ENCODE measurements at places on chromosomes 5 and 9. TPM values are rescaled to one million over a fixed set of nuclear protein-coding genes. Genes with fewer than 3 reads are reported as not detected.

Gene PHF24
- total RNA-seq, result not detected

- DNase-seq, result no peak
Observed at GRCh38 chr5:73160239-73160671, 12.7 kb upstream of the TMEM174 start.

Gene ZNG1E
- 26.4 TPM for total RNA-seq

DNA sequence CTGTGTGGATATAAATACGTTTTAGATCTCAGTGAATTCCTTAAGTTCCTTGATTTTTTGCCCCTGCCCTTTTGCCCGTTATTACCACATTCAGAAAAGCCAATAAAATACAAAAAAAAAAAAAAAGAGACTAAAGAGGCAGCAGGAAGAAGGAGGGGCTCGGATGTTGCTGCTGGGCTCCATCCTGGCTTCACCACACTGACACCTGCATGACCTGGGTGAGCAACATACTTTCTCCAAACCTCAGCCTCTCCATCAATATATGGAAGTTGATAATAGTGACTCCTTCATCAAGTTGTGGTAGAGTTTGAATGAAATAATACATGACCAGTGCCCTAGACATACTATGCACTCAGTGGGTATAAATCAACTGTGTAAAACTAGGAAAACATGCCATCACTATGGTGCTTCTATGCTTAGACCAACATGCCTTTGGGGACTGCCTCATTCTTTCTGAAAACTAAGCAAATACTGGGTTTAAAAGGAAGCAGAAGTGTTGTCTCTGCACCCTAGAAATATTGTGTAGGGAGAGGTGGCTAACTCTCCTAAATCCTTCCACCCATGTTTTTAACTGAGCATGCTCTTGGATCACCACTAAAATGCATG, 243.0 kb downstream of the PIK3R1 start:
- no peak for DNase-seq

GRCh38 chr5:166365164-166365563, 1926.3 kb upstream of the WWC1 start:
- no peak for DNase-seq

Gene LPAR1
- 65.9 TPM for total RNA-seq

DNA sequence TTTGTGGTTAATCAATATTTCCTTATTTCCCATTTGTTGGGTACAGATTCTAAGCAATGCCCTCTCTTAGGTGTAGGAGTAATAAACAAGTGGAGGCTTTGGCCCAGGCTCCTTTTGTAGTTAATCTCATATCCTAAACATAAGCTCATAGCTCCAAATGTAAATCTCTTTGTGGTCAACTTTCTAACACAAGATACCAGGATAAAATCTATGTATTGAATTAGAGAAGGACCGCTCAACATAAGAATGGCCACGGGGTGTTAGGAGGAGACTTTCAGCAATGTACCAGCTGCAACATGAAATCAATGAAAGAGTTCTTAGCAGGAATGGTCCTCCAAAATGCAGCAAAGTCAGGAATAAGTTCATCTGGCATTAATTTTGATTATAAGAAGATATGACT, 334.5 kb upstream of the ITGA1 start:
- no peak for DNase-seq

DNA sequence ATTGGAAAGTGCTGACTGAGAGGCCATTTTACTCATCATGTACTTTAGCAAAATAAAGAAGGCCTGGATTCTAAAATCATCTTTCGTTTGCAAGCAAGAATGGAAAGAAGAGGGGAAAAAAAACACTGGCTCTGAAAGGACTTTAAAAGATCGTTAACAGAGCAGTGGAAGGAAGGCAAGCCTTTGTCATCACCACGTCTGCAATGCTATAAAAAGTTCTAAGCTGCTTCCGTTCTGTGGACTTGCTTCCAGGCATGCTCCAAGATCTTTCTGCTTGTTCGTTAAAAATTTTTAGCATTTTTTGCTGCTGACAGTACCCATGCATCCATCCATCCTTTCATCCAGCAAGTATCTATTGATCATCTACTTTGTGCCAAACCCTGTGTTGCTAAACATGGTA, 226.5 kb downstream of the GABBR2 start:
- peak; percentile 84 for DNase-seq

GRCh38 chr5:177530638-177531037, 13.9 kb upstream of the DDX41 start:
- DNase-seq, result no peak

- no peak for DNase-seq
Observed at GRCh38 chr9:131618785-131619184, 73.5 kb downstream of the PRRT1B start.

- no peak for DNase-seq
Observed at GRCh38 chr5:132280371-132281240, 13.6 kb upstream of the SLC22A4 start.

DNA sequence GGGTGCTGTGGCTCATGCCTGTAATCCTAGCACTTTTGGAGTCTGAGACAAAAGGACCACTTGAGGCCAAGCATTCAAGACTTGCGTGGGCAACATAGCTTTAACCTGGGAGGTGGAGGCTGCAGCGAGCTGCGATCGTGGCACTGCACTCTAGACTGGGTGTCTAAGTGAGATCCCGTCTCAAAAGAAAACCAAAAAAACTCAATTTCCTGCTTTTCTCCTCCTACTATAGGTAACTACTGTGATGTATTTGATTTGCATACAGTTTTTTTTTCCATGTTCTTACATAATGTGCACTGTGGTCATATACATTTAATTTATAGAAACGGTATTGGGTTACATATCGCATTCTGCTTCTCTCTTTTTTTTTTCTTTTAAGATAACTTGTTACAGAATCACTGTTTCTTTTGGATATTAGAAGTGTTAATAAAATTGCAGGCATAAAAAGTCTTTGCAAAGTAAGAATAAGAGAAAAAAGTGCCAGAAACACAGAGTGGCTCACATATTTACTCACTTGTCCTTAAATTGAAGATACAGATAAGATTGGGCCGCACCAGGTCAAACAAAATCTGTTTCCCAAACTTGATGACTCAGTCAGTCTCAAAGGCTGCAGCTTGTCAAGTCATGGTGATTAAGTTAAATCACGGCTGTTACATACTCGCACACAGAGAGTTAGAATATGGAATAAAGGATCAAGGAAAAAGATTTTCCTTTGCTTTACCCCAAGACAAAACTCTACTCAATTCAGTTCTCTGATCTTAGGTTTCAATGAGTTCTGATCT, 2.0 kb upstream of the PTGR1 start:
- peak; percentile 55 for DNase-seq
